ENCODE measurements at places on chromosomes 13 and 19.
A peak's percentile ranks its signal among the peaks of the same experiment; 100 is the strongest.

- DNase-seq = no peak
These were observed 98.3 kb downstream of the TNFRSF19 start for GRCh38 chr13:23668562-23668961.

- DNase-seq = no peak
These were observed 300.1 kb downstream of the DIAPH3 start for GRCh38 chr13:59863621-59864020.

DNA sequence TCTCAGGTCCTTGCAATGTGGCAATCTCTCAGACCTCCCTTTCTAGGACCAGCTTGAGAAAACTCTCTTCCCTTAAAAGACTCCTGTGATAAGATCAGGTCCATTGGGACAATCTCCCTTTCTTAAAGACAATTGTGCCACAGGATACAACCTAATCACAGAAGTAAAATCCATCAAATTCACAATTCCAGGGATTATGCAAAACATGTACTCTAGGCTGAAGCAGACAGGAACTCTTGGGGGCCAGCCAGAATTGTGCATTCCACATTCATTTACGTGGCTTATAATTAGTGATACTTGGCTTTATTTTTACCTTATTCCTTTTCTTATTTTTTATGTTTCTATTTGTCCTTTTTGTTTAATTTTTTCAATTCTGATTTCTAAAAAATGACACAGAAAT, 257.9 kb downstream of the KLF12 start:
- no peak for DNase-seq

- no peak for DNase-seq
These were observed 128.9 kb downstream of the COG6 start for GRCh38 chr13:39784347-39784746.

- no peak for DNase-seq
These were observed 19.6 kb downstream of the USP12 start for GRCh38 chr13:27151798-27152599.

GRCh38 chr19:54420383-54421168, 5.3 kb downstream of the TTYH1 start:
- no peak for DNase-seq

DNA sequence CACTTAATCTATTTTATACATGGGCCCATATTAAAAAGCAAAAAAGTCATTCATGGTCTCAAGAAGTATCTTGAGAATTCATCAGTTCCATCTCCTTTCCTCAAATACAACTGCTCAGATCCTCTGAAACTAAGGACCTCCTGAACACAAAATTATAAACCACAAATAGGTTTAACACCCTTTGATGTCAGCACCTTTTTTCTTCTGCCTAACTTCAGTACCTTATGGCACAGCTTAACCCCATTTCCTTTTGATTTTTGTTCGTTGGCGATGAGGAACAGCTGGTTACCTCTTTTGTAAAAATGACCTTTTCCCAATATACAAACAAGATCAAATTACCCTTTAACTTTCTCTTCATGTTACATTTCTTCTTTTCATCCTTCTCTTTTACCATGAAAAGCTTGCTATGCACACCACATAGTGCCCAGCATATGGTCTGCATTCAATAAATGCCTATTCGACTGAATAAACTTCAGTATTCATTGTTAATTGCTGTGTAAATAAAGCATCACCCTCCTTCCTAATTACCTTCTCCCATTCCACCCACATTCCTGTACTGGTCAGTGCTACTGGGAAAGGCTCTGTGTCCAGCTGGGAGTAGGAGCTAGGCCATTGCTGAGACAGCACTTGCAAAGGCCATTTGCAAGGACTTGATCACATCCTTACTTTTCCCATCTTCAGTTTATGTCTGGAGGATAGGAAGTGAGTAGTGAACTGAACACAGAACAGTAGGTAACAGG, 317.9 kb downstream of the SHISA2 start:
- no peak for DNase-seq

- DNase-seq = no peak
These were observed 968.8 kb downstream of the TUBA3C start for GRCh38 chr13:18212873-18213272.

DNA sequence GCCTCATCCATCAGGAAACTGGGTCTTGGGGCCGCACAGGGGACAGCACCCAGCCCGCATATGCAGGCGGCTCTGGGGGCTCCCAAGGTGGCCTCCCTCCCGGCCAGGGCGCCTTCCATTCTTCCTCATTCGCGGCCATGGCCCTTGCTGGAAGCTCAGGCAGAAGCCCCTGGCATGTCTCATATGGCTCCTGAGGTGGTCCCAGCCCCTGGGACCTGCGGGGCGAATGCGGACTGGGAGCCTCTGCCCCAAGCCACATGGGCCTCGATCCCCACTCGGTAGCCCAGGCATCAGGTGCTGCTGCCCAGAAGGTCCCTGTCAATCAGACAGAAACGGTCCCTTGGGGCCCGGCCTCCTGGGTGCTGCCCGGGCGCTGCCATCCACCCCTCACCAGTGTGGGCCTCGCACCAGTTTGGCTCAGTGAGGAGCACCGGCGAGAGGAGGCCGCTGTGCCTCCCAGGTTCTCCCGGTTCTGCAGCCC, 301.6 kb downstream of the TEX29 start:
- no peak for DNase-seq

DNA sequence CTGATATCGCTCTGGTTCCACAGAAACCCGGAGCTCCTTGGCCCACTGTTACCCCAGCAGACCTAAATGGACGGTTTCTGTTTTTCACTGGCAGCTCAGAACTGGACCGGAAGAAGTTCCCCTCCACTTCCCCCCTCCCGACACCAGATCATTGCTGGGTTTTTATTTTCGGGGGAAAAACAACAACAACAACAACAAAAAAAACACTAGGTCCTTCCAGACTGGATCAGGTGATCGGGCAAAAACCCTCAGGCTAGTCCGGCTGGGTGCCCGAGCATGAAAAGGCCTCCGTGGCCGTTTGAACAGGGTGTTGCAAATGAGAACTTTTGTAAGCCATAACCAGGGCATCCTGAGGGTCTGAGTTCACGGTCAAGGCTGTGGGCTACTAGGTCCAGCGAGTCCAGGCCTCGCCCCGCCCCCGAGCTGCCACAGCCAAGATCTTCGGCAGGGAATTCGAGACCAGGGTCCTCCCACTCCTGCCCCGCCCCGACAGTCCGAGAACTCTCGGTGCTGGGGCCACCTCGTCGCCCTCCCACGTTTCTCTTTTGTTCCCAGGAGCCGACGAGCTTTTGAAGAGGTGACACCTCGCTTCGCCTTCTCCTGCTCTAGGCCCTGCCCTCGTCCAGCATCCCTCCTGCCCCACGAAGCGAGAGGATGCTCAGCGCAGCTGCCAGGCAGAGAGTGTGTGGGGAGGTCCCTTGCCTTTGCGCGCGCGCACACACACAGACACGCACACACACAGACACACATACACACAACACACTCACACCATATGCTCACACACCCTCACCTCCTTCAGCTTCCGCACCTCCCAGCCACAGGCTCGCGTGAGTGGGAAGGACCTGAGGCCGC, 8.8 kb downstream of the ZIC2 start:
- no peak for DNase-seq

- DNase-seq = no peak
These were observed 102.7 kb downstream of the ATP11A start for GRCh38 chr13:112792511-112792910.

GRCh38 chr19:29636553-29637360, 28.5 kb upstream of the PLEKHF1 start:
- DNase-seq = no peak

GRCh38 chr13:83878691-83879430, 3.4 kb downstream of the SLITRK1 start:
- DNase-seq = no peak

GRCh38 chr13:27362064-27362751, 62.2 kb upstream of the GTF3A start:
- peak; percentile 68 for DNase-seq

- no peak for DNase-seq
These were observed 5.4 kb downstream of the CD320 start for GRCh38 chr19:8302734-8303133.

DNA sequence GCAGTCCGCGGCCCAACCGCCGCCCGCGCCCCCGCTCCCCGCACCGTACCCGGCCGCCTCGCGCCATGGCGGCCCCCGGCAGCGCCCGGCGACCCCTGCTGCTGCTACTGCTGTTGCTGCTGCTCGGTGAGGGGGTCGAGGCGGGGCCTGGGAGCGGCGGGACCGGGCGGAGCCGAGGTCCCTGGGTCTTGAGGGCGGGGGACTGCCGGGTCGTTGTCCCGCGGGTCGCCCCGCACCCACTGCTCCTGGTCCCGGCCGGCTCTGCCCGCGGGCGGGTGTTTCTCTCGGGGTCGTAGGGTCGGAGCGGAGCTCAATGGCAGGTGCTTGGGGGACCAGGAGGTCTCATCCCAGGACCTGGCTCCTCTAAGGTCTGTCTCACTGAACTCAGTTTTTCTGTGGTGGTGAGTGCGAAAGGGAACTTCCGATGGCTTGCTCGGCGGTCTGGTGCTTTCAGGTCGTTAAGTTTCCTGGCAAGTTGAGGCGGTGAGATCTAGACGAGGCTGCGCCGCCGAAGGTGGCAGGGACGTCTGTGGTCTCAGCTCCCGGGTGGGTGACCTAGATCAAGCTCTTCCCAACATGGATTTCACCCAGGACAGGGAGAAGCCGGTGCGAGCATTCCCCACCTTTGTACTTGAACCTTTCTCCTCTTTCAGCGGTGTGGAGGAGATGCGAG, 467 bp downstream of the LAMP1 start:
- DNase-seq = no peak

- no peak for DNase-seq
These were observed 533 bp downstream of the LRCH1 start for GRCh38 chr13:46553521-46553885.

GRCh38 chr19:42248270-42249148, 6.1 kb upstream of the GSK3A start:
- DNase-seq = no peak

DNA sequence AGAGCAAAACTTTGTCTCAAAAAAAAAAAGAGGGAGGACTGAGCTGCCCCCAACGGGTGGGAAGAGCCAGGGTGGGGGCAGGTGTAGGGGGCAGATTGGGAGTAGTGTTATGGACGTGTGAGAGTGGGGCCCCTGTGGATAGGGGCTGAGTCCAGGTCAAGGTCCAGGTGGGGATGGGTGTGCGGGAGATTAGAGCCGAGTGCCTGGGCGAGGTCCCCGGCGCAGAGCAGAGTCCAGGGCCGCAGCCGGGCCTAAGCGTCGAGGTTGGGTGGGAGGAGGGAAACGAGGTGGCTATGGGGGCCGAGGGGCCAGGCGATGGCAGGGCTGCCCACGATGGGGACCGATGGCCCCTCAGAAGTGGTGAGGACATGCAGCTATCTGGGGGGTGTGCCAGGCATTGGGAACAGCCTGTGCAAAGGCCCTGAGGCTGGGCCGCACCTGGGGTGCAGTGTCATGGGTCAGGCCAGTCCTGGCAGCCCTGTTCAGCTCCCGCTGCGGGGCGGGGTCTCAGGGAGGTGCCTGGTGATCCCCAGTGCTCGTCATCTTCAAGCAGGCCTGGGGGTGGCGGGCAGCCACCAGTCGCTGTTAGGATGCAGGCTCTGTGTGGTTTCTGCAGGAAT, 12.3 kb upstream of the MISP start:
- DNase-seq = no peak

DNA sequence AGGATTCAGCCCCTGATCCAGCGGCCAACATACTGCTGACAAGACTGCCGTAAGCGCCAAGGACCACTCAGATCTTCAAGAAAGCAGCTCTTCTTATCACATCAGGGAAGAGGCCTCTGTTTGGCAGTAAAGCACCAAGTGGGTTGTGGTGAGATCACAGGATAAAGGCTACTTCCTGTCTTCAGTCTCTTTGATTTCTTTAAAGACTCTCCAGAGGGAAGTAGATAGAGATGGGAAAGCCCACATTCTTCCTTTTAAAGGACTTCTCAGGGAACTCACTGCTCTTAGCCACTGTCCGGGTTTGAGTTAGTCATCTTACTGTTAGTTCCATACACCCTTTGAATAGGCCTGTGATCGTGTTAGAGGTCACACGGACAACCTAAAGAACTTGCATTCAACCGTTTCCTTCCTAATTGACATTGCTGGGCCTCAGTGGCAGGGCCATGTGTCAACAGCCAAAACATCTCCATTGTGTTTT, 47.2 kb upstream of the POMP start:
- no peak for DNase-seq

DNA sequence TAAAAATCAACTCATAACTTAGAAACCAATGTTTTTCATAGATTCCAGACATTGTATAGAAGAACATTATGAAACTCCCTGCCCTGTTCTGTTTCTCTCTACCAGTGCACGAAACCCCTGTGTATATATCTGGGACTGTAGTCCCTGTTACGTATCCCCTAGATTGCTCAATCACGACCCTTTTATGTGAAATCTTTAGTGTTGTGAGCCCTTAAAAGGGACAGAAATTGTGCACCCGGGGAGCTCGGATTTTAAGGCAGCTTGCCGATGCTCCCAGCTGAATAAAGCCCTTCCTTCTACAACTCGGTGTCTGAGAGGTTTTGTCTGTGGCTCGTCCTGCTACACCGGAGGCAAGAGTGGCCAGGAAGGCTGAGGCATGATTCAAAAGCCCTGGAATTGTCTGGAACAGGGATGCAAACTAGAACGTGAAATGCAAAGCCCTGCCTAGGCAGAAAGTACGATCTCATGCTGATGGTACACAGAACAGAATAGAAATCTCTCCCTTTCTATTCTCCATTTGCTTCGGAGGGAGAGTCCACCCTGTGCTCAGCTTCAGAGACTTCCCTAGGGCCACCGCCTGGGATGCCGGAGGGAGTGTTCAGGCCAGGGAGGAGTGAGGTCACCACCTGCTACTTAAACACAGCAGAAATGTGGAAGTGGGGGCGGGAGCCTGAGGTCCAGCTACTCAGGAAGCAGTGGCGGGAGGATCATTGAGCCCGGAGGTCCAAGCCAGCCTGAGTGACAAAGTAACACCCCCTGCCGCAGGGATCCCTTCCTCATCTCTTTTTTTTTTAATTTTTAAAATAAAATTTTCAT, 758 bp upstream of the ZNF888 start:
- DNase-seq = no peak

- DNase-seq = no peak
These were observed 8.1 kb upstream of the ATG4D start for GRCh38 chr19:10535613-10536012.

DNA sequence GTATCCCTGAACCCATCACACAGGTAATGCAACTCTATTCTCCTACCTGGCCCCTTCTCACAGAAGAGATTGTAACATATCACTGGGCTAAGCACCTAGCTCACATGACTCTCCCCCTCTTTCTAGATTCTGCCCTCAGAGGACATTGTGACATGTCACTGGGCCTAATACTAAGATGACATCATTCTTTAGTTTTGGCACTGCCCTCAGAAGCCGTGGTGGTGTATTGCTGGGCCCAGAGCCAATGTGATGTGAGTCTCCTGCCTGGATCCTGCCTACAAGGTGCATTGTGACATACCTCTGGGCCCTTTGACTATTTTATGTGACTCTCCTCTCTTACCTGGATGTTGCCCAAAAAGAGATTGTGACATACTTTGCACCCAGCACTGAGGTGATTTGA, 21.4 kb upstream of the ZNF730 start:
- DNase-seq = peak; percentile 34

GRCh38 chr19:52692431-52693008, 42.3 kb downstream of the ZNF611 start:
- DNase-seq = no peak
